ENCODE measurements at places on chromosomes 6 and 20.

- DNase-seq: no peak
Observed at GRCh38 chr6:156852858-156853216, 75.7 kb downstream of the ARID1B start.

- peak; percentile 24 for DNase-seq
Observed at GRCh38 chr6:158605266-158605878, 39.2 kb downstream of the DYNLT1 start.

DNA sequence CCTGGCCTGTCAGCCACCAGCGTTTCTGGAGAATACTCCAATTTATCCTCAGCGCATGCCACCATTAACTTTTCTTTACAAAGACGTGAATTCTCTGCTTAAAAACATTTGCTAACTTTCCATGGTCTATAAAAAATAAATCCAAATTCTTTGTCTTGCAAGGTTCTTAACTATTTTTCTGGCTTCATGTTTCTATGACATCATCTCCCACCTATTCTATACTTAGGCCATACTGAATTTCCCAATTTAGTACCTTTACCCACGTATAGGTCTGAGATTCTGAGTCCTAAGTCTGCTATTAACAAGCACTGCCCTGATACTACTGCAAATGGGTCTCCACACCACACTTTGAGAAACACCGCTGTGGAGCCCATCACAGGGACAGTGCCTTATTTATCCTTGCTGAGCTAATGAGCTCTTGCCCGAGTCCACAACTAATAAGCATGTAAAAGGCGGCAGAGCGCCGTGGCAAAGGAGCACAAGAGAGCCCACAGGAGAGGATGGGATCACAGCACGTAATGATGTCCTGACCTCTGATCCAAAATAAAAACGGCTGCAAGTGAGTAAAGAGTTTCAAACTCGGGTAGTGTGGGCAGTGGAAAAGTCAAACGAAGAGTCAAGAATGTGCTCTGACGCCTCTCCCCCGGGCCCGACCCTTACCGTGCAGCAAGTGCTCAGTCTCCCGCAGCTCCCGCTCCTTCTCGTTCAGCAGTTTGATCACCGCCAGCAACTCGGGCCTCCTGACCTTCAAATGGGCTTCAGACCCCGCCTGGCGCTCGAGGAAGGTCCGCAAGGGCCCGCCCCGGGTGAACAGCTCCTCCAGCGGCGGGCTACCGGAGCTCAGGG is 519 bp downstream of the MTRF1L start:
- no peak for DNase-seq

DNA sequence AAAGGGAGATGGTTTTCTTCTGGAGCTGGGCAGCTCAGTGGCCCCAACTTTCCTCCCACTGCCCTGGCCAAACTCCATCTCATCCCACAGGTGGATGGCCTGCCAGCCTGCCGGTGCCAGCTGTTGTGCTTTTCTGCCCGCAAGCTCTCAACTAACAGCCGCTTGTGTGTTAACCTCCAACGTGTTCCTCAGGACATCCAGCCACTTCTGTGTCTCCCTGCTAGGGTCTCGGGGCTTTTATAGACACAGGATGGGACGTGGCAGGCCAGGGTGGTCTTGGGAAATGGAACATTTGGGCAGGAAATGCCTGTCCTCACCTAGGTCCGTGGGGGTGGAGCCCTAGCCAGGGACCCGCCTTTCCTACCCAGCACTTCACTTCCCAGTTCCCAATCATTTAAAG is 171.1 kb upstream of the RGS17 start:
- DNase-seq: no peak

GRCh38 chr6:135922746-135923145 is 71.2 kb downstream of the PDE7B start:
- DNase-seq: no peak

Data from stimulated activated CD8-positive, alpha-beta memory T cell treated with anti-CD3 and anti-CD28 coated beads, Interleukin-15, amount 100 ng/mL, for 1 hour (primary cell).